Esophagus mucosa (tissue), 1 donor: ENCODE measurements at places on chromosomes 12 and 14. TPM values are rescaled to one million over a fixed set of nuclear protein-coding genes. Genes with fewer than 3 reads are reported as not detected.

GRCh38 chr14:24280797-24281460 lies 9.5 kb upstream of the RABGGTA start:
- ATAC-seq = peak; percentile 60

DNA sequence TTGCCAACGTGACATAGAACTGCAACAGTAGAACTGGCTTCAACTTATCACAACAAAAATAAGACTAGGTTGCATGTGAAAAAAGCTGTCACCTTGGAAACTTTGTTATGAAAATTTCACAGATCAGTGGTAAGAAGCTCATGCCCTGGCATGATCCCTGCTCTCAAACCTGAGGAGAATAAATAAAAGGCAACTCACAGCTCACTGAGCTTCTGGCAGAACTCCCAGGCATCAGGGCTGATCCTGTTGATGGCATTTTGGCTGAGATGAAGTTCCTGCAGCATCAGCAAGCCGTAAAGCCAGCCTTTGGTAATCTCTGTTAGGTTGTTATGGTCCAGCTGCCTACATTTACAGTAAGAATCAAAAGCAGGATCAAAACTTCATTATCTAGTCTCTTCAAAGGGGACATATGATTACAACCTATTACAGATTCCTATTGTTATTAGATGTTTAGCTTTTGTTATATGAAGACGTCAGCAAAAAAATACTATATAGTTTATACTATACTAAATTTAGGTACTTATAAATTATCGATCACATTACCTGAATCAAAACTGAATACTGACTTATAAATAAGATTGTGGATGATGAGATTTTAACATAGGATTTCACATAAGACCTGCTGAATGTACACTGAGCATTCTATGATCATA lies 32.0 kb downstream of the LRIG3 start:
- ATAC-seq = peak; percentile 92

- ATAC-seq = peak; percentile 60
Observed at GRCh38 chr12:22459838-22460490, 84.4 kb downstream of the C2CD5 start.

DNA sequence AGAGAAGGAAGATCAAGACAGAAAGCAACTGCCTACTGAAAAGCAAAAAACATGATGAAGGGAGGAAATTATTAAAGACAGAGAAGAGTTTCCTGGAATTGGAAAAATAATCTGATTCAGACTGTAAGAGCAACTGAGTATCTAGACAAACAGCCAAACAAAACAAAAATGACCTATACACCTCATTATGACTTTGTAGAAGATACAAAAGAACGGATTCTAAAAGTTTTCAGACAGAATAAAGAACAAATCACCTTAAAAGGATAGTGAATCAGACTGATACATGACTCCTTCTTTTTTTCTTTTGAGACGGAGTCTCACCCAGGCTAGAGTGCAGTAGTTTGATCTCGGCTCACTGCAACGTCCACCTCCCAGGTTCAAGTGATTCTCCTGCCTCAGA lies 10.4 kb downstream of the OSBPL8 start:
- ATAC-seq = no peak

DNA sequence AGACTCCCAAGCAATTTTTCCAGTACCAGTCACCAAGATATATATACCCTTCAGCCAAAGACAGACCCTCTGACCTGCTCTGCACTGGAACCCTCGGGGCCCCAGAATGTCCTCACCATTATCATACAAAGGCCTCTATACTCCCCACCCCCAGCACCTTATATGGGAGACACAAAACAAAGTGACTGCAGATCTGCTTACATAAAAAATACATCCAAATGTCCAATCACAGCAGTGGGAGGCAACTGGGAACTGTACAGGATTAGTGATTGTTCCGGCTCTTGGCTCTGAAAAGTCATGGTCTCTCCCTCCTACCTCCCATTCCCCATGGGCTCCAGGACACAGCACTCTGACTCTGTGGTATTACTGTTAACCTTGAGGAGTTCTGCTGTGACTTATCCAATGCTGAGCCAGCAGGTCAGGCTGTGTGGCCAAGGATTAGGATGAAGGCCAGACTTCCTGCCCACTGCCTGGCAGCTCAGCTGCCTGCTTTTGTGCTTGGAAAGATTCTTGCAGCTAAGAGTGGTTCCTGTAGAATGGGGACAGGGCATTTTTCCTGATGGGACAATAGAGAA lies 13.7 kb downstream of the OXA1L start:
- ATAC-seq = no peak

DNA sequence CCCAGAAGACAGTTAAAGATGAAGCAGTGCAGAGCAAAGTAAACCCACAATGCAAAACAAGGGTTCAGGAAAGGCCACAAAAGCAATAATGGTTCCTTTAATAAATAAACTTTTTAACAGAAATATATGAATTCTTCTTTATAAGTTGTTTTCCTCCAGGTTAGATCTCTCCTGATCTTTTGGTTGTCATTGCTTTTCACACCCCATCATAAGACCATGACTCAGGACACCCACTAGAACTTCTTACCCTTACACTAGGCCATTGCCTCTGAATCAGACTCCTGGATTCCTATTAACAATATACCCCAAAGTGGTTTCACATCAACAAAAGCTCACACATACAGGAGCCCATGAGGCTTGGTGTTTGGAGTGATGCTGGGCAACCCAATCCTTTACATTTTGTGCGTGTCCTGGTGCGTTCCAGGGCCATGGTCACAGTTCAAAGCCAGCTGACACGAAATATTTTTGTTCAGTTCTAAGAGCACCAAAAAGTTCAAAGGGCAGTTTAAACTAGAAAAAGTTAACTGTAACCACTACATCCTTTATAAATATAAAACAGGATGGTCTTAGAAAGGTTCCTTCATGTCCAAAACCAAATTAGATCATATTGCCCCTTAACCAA lies 187.0 kb downstream of the EPS8 start:
- ATAC-seq = no peak

DNA sequence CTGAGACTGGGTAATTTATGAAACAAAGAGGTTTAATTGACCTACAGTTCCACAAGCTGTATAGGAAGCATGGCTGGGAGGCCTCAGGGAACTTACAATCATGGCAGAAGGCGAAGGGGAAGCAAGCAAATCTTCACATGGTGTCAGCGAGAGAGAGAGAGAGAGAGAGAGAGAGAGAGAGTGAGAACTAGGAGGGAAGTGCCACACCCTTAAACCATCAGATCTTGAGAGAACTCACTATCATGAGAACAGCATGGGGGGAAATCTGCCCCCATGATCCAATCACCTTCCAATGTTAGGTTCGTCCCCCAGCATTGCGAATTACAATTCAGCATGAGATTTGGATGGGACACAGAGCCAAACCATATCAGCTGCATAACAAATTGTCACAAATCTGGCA lies 96.7 kb downstream of the CHST11 start:
- no peak for ATAC-seq

GRCh38 chr14:104768437-104769323 lies 15.7 kb downstream of the SIVA1 start:
- ATAC-seq = peak; percentile 81

The ADGRD1 gene
- 2.5 TPM for total RNA-seq
